Cardiac muscle cell (in vitro differentiated cells and primary cell): ENCODE measurements at places on chromosomes 12 and 14. TPM values are rescaled to one million over a fixed set of nuclear protein-coding genes. Genes with fewer than 3 reads are reported as not detected.
A peak's percentile ranks its signal among the peaks of the same experiment; 100 is the strongest.

GRCh38 chr14:91511043-91511383, 903 bp upstream of the PPP4R3A start:
- peak overlapping the region; percentile 97 for H3K27ac ChIP-seq
- peaks cover 6% of the 10 kb centered on the region for H3K36me3 ChIP-seq

DNA sequence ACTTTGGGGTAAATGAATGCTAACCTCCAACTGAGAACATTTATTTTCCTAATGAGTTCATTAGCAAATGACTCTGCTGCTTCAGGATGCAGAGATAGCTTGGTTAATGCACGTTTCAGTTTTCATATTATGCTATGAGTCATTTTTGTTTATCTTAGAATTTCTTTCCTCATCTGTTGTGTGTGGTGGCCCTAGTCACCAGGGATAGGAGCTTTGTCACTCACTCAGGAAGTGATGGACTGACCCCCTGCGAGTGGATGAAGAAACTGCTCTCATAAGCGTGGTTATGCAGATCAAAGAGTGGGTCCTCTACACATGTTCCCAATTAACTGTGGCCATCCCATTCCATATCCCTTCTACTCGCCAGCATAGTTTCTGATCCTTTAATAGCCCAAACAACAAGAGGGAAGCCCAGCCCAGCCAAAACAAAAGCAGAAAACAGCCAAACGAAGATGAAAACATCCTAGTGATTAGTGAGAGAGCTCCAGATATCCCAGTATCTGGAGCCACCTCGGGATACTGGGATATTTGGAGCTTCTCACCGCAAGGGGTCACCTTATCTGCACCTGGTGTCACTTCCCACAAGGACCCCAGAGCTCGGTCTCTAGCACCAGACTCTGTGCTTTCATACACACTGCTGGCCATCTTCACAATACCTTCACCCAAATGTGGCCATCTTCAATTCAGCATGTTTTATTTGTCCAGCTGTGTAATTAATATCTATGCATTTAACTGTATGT, 8.6 kb downstream of the TC2N start:
- H3K4me3 ChIP-seq, result no peak overlapping the region
- no peaks in the 10 kb centered on the region for H3K36me3 ChIP-seq
- no peaks in the 10 kb centered on the region for H3K4me1 ChIP-seq
- no peaks in the 10 kb centered on the region for H3K27me3 ChIP-seq

DNA sequence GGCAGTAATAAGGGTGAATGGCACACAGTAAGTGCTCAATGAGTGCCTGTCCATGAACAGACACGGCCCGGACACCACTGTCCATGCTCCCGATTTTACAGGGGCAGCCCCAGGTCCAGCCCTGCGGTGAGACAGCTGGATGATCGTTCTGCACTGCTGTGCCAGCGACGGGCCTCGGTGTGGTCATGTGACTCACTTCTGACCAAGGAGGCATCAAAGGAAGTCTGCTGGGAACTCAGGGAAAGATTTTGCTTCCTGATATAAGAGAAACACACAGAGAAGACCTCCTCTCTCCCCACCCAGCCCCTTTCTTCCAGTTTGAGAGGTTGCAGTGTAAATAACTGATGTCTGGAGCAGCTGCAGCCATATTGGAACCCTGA, 126.6 kb downstream of the SCARB1 start:
- H3K4me1 ChIP-seq, result peaks cover 7% of the 10 kb centered on the region
- H3K4me3 ChIP-seq, result no peak overlapping the region
- no peak for DNase-seq

DNA sequence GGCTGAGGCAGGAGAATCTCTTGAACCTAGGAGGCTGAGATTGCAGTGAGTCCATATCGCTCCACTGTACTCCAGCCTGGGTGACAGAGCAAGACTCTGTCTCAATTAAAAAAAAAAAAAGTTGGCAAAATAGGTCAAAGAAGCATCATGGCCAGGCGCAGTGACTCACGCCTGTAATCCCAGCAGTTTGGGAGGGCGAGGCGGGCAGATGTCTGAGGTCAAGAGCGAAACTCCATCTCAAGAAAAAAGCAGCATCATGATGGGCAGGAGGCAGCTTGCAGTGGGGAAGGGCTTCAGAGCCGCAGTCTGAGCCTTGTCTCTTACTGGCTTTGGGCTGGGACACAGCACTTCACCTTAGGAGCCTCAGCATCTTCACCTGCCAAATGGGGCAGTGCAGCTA, 21.4 kb downstream of the TEAD4 start:
- no peak for DNase-seq
- no peak overlapping the region for H3K4me3 ChIP-seq
- H3K4me1 ChIP-seq, result no peaks in the 10 kb centered on the region
- H3K27me3 ChIP-seq, result no peaks in the 10 kb centered on the region

GRCh38 chr12:105980533-105980932, 158.2 kb downstream of the NUAK1 start:
- H3K27ac ChIP-seq, result no peak overlapping the region
- H3K36me3 ChIP-seq, result no peaks in the 10 kb centered on the region
- DNase-seq, result no peak
- H3K4me3 ChIP-seq, result no peak overlapping the region

GRCh38 chr14:70935135-70935534, 27.9 kb downstream of the PCNX1 start:
- H3K4me3 ChIP-seq, result no peak overlapping the region
- H3K27ac ChIP-seq, result peak overlapping the region; percentile 74
- peaks cover 4% of the 10 kb centered on the region for H3K4me1 ChIP-seq
- no peaks in the 10 kb centered on the region for H3K36me3 ChIP-seq
- no peak for DNase-seq
- no peaks in the 10 kb centered on the region for H3K27me3 ChIP-seq

GRCh38 chr14:86826661-86827060, 1166.3 kb downstream of the GALC start:
- no peaks in the 10 kb centered on the region for H3K27me3 ChIP-seq
- H3K4me3 ChIP-seq, result no peak overlapping the region
- DNase-seq, result peak; percentile 22

DNA sequence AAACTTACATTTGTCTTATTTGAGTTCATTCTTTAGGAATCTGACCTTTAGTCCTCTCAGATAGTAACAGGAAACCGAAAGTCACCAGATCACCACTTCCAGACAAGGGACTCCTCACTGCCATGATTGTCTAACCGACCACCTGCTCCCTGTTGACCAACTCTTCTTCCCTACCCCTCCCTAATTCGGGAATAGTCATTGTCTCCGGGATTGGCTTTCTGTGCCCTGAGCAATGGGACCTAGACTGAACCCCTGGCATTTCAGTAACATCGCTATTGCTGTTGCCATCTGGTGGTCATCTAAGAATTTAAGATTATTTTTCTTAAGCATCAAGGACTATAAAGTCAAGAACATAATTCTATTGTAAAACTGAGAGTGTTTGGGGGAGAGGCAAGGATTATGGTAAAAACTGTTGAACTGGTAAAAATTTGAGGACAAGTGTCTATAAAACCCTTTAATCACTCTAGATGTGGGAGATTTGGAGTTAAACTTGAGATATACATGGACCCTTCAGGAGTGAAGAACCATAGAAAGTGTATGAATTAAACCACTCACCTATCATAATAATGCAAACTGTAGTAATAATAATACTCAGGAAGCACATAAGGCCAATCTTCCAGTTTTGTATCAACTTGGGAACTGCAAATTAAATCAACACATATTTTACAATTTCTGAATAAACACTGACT, 6.3 kb downstream of the CLEC2A start:
- peaks cover 3% of the 10 kb centered on the region for H3K4me1 ChIP-seq
- DNase-seq, result peak; percentile 30
- no peaks in the 10 kb centered on the region for H3K36me3 ChIP-seq
- H3K27me3 ChIP-seq, result peaks cover 5% of the 10 kb centered on the region
- H3K4me3 ChIP-seq, result no peak overlapping the region

Gene EIF2B1
- total RNA-seq, result 129 and 144 TPM in 2 replicates

DNA sequence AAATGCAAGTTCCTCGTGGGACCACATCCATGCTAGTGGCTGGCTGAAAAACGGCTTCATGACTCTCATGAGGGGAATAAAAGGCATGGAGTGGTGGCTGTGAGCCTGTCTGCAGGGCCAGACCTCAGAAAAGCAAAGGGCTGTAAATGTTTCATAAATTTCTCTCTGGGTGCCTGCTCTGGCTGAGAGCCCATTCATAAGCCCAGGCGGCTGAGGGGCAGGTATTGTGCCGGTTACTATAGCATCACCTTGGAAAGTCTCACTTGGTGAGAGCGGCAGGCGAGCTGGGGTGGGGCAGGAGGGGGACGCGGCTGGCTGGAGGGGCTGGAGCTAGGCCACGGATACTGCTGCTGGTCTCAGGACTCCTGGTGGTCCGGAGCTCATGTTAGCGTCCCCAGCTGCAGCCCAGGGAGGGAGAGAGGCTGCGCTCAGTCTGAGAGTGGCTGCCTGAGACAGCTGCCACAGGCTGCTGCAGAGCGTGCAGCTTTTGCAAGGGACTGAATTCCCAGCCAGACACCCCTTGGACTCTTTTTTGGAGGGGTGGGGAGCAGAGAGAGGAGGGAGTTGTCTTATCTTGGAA, at the start of gene SLC17A8:
SLC17A8 (plus strand) TSS at position 431 of the 580 bp plus-strand sequence. CDS start 318 bp downstream, outside the sequence.
- H3K27ac ChIP-seq, result no peak within 1 kb of the TSS
- H3K4me1 ChIP-seq, result no peaks in the 10 kb centered on the region
- no peaks in the 10 kb centered on the region for H3K36me3 ChIP-seq
- DNase-seq, result peak; percentile 41
- H3K4me3 ChIP-seq, result no peak within 1 kb of the TSS
- peaks cover 2% of the 10 kb centered on the region for H3K27me3 ChIP-seq

- no peak for DNase-seq
- no peak overlapping the region for H3K4me3 ChIP-seq
- no peak overlapping the region for H3K27ac ChIP-seq
Measured at GRCh38 chr12:93902736-93903562, 225.8 kb downstream of the CRADD start.

DNA sequence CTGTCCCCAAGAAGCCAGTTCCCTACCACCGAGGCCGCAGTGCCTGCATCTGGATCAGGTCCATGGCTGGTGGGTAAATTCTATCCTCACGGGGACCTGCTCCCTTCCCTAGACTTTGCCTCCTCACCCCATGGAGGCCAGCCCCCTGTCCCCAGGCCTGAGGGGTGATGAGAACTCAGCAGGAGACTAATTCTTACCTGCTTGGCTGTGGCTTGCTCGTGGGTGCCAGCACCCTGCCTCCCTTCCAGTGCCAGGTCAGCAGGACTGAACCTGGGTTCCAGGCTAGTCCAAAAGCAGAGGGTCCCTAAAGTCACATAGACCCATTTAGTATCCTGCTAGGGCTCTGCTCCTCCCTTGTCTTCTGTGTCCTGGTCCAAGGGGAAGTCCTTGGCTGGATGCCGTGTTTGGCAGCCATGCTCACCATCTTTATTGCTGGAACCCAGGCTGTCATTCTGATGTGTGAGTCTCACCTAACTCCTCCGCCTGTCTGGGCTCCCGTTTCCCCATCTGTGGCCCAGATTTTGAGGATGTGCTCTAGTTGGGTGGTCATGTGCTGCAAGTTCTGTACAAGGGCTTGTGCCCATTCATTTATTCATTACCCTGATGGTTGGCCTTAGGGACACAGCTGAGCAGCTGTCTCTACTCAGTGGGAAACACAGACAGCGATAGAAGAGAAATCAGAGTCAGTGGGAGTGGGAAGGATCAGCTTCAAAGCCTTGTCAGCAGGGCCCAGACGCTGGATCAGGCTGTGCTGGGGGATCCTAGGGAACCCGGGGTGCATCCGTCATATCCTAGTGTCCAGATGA, 949 bp downstream of the PLBD2 start:
- peak overlapping the region; percentile 52 for H3K4me3 ChIP-seq
- no peaks in the 10 kb centered on the region for H3K27me3 ChIP-seq
- H3K4me1 ChIP-seq, result no peaks in the 10 kb centered on the region
- no peak for DNase-seq

DNA sequence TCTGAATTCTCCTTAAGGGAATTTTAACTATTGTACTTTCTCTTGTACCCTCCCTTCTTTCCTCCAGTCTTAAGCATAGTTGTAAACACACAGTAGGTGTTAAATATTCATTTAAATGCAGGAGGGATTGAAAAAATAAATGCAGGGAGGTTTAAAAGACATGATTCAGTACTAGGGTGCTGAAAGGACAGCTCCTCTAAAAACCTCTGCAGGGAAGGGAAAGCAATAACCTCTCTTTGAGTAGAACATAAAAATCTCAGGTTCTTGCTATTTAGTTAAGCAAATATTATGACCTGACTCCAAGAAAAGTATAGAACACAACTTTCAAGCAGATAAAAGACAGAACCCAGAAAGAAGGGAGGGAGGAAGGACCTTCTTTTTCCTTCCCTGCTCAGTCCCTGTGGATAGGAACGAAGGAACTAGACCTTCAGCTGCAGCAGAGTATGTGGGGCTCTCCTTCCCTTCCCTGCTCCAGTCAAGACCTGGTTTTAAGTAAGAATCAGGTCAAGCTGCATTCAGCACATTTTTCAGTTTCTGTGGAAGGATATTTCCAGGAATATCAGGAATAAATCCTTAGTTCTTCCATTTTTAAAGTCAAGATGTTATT, 4.7 kb downstream of the MAP3K9 start:
- H3K4me3 ChIP-seq, result no peak overlapping the region
- H3K27ac ChIP-seq, result no peak overlapping the region
- peaks cover 9% of the 10 kb centered on the region for H3K4me1 ChIP-seq
- DNase-seq, result peak; percentile 29

DNA sequence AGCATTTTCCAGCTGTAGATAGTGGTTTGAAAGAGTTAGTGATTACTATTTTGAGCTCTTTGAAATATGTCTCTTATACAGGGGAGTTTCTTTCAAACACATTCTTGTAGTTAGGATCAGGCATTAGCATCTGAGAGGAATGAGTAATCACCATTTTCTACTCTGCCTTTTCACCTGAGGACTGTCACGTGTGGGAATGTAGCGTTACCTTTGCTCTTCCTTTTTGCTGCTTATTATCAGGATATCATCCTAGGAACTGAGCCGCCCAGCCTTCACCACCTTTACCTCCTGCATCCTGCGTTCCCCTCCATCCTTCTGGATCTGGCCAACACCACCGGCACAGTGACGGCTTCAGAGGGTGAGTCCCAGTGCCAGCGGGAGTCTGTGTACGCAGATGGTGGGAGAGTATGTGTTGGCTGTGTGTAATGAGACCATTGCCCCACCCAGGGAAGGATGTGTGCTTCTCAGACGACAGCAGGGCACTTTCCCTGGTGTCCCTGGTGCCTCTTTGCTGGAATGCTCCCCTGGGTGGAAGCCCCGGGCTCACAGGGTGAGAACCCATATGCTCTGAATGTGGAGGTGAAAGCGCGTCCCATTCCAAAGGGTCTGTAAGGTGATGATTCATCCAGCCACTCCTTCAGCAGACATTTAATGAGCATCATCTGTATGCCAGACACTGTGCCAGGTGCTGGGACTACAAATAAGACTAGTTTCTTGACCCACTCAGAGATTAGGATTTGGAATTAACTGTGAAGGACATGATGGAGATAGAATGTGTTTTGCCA, 27.5 kb downstream of the GSG1 start:
- no peak overlapping the region for H3K27ac ChIP-seq
- DNase-seq, result no peak
- no peaks in the 10 kb centered on the region for H3K27me3 ChIP-seq
- no peak overlapping the region for H3K4me3 ChIP-seq

Gene BHLHE41
- 0.24 and 1.3 TPM in 2 replicates for total RNA-seq

GRCh38 chr12:63292471-63293221, 141.6 kb upstream of the AVPR1A start:
- no peak overlapping the region for H3K27ac ChIP-seq
- H3K36me3 ChIP-seq, result no peaks in the 10 kb centered on the region
- no peak overlapping the region for H3K4me3 ChIP-seq
- no peaks in the 10 kb centered on the region for H3K4me1 ChIP-seq

- no peaks in the 10 kb centered on the region for H3K36me3 ChIP-seq
- H3K27ac ChIP-seq, result no peak overlapping the region
- H3K4me3 ChIP-seq, result no peak overlapping the region
Measured at GRCh38 chr12:16587514-16587913, 18.4 kb downstream of the LMO3 start.
